ENCODE measurements at places on chromosomes 13 and 19. TPM values are rescaled to one million over a fixed set of nuclear protein-coding genes. Genes with fewer than 3 reads are reported as not detected.
A peak's percentile ranks its signal among the peaks of the same experiment; 100 is the strongest.

DNA sequence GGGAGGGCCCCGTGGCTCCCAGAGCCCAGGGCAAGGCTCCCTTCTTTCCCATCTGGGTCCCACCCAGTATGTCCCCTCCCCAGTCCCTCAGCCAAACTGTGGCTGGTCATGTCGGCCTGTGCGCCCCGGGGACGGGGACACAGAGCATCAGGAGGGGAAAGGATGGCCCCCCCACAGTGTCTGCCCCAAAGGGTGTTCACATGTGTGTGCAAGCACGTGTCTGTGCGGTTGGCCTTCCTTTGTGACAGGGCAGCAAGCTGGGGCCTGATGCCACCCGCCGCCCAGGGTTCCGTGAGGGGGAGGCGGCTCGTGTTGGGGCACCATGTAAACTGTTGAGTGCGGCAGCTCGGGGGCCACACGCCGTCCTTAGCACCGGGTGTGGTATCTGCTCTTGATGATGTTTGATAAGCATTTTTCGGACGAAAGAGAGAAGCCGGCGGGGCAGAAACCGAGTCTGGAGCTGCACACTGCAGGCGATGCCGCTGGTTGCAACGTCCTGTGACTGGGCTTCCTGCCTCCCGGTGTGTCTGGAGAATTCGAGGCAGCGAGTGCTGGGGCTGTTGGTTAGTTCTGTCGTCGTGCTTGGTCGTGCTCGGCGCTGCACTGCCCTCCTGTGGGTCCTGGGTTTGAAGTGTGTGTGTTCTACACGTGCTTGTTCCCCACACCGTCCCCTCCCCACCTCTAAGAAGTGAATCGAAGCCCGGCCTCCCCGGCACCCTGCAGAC is 18.4 kb downstream of the GNA11 start:
- no peak for DNase-seq

GRCh38 chr19:53396525-53396868 is 1.5 kb downstream of the ZNF765 start:
- no peak for DNase-seq

DNA sequence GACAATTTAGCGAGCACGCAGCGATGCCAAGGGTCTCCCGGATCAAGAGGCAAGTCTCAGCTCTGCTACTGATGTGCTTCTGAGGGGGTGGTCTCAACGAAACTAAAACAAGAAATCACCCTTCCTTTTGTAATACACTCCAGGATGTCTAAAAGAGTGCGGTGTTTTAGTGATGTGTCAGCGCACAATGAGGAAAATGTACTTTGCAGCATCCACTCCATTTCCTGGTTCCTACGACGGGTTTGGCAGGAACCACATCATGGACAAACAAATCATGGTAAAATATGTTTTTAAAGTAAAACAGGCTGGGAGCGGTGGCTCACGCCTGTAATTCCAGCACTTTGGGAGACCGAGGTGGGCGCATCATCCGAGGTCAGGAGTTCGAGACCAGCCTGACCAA is 154.0 kb upstream of the TSC22D1 start:
- no peak for DNase-seq

- no peak for DNase-seq
These were observed 41.9 kb upstream of the CYP2A7 start for GRCh38 chr19:40923934-40924391.

GRCh38 chr13:100095498-100095897 is 6.6 kb downstream of the PCCA start:
- DNase-seq = no peak

DNA sequence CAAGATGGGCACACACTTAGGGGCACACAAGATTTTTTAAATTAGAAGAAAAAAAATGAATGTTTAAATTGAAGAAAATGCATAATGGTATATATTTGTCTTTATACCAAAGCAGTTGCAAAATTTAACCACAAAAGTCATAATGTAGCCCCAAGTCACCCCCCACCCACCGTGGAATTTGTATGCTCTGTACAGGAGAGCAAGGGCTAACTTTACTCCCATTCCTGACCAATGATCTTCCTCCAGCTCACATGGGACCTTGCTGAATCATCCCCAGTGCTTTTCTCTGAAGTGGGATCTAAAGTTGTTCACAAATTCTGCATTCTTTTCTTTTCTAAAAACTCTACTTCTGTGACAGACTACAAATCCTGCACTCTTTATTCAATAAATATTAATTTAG is 597.0 kb downstream of the UQCRFS1 start:
- DNase-seq = no peak

- no peak for DNase-seq
These were observed 49.6 kb upstream of the RAP2A start for GRCh38 chr13:97384371-97384770.

GRCh38 chr19:17076543-17076991 is 990 bp downstream of the MYO9B start:
- DNase-seq = no peak

- no peak for DNase-seq
These were observed 180.9 kb upstream of the ZNF507 start for GRCh38 chr19:32164384-32164992.

DNA sequence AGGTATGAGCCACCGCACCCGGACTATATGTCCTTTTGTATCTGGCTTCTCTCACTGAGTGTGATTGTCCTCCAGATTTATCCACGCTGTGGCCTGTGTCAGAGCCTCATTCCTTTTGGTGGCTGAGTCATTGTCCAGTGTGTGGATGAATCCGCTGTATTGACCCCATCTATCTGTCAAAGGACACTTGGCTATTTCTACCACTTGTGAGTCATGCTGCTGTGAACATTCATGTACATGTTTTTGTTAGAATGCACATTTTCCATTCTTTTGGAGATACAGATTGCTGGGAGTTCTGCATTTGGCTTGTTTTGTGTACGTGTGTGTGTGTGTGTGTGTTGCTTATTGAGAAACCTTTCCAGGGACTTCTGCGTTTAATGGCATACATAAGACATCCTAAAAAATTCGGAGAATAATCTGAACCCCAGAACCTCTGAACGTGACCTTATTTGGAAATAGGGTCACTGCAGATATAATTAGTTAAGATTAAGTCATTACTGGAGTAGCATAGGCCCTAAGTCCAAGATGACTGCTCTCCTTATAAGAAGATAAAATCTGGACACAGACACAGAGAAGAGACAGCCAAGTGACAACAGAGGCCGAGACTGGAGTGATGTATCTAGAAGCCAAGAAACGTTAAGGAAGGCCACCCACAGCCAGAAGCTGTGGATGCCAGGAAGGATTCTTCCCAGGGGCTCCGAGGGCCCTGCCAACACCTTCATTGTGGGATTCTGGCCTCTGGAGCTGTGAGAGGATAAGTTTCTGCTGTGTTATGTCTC is 4.9 kb upstream of the GIPC3 start:
- DNase-seq = no peak

GRCh38 chr19:32566246-32566830 is 14.7 kb upstream of the PDCD5 start:
- DNase-seq = no peak

DNA sequence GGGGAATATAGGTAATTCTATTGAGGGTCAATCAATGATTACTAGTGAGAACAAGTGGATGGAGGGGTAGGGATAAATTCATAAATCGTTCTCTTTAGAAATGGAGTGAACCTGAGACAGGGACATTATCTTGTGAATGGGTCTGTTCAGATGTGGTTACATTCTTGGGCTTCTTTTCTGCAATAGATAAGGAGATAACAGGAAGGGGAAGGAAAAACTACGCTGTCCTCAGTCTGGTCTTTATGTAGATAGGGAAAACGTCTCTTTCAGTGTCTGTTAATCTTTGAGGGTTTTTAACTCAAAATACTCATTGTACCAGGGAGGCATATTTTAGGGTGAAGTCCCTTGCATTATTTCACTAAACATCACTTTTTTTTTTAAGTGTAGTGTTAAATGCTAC is 266.7 kb upstream of the MAB21L1 start:
- no peak for DNase-seq

DNA sequence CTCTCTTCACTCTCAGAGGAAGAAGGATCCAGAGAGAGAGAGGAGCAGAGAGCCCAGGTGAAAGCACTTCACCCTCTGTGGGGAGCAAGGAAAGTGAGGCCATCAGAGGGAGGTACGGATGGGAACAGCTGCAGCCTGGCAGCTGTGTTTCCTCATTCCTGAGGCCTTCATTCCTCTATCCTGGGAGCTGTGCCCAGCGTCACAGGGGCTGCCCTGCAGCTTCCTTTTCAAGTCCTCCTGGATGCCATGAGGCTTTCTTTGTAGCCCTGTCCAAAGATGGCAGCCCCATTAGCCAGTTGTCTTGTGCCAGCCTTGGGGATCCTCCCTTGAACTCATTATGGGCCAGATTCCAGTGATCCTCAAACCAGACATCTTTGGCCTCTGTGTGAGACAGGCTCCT is 76.8 kb upstream of the PCDH8 start:
- no peak for DNase-seq

GRCh38 chr13:43720780-43721397 is 65.9 kb downstream of the ENOX1 start:
- DNase-seq = no peak

DNA sequence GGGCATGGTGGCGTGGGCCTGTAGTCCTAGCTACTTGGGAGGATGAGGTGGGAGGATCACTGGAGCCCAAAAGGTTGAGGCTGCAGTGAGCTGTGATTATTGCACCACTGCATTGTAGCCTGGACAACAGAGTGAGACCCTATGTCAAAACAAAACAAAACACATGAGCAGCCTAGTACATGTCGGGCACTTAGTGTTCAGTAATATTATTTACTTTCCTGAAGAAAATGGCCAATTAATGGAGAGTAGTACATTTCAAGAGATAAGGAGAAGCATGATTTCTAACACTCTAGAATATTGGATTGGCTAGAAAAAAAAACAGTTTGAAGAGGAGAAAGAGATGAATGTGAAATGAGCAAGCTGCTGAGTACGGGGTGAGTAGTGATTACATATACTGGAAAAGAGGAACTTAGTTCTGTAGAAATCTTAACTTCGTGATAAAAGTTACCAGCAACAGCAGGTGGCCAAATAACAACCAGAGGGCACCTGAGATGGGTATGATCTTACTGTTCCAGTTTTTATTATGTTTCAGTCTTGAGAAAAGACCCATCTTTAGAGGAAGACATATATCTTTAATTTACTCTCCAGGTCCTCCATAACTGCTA is 36.2 kb downstream of the SPATA13 start:
- DNase-seq = no peak

DNA sequence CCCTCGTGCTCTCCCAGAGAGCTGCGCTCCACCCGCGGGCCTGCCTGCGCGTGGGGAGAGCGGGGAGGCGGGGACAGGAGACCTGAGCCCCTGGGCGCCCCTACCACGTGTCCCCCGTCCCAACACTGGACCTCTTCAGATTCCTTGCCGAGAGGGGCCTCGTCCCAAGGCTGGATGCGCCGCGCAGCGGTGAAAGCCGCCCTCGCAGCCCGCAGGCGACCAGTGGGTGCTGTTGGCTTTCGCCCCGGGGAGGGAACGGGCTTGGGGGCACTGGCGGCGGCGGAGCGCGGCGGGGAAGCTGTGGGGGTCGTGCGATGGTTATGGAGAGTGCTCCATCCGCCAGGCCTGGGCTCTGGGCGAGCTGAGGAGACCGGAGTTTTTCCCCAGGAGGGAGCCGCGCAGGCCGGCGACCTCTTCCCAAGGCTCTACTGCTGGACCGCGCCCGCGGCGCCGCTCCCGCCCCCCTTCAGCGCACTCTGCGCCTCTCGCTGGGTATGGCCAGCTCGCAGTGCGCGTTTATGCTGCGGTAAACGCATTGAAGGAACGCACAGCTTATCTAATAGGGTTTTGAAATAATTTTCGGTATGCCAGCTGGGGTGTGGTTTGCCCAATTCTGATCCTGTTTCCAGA is 17.2 kb upstream of the RNF17 start:
- DNase-seq = no peak

- DNase-seq = peak; percentile 88
These were observed at the start of gene AKT2 for GRCh38 chr19:40284501-40285352. AKT2 (minus strand) TSS chr19:40285345; CDS start chr19:40265267, 20,078 bp downstream.

- DNase-seq = no peak
These were observed 211.7 kb downstream of the NHLRC3 start for GRCh38 chr13:39249982-39250381.

GRCh38 chr19:18090545-18091216 is 3.9 kb upstream of the IL12RB1 start:
- DNase-seq = no peak

DNA sequence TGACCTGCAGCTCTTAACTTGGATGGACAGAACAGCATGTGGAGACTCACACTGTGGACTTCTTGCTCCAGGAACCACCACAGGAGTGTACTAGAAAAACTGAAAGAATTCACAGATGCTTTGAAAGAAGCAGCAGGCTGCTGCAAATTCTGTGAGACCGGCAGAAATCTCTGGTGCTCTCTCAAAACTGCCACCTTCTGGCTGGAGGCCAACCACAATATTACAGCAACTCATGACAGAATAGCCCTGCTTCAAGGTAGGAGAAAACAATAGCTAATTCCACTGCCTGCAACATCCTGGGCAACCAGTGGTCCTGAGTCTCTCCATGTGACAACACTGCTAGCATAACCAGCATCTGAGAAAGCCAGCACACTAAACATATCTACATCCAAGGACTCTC is 26.9 kb downstream of the CDK8 start:
- no peak for DNase-seq

DNA sequence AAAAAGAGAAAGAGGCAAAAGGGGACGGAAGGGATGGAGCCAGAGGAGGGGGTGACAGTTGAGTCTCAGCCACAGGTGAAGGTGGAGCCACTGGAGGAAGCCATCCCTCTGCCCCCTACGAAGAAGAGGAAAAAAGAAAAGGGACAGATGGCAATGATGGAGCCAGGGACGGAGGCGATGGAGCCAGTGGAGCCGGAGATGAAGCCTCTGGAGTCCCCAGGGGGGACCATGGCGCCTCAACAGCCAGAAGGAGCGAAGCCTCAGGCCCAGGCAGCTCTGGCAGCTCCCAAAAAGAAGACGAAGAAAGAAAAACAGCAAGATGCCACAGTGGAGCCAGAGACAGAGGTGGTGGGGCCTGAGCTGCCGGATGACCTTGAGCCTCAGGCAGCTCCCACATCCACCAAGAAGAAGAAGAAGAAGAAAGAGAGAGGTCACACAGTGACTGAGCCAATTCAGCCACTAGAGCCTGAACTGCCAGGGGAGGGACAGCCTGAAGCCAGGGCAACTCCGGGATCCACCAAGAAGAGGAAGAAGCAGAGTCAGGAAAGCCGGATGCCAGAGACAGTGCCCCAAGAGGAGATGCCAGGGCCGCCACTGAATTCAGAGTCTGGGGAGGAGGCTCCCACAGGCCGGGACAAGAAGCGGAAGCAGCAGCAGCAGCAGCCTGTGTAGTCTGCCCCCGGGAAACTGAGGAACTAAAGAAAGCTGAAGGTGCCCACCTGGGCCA is 2.5 kb downstream of the POLR1G start:
- DNase-seq = no peak

The PET100 gene
- total RNA-seq = 77.8 TPM

The LRRC8E gene
- 2.1 TPM for total RNA-seq

The TMEM59L gene
- 0.52 TPM for total RNA-seq

The ACTL9 gene
- total RNA-seq = not detected

The SLC7A1 gene
- 14.0 TPM for total RNA-seq

The PPP1R37 gene
- 26.7 TPM for total RNA-seq

The BRD4 gene
- total RNA-seq = 127 TPM

The EPN1 gene
- total RNA-seq = 187 TPM

The PCDH9 gene
- total RNA-seq = 6.5 TPM

The RFPL4A gene
- not detected for total RNA-seq

The SSC5D gene
- 12.4 TPM for total RNA-seq

The SIGLECL1 gene
- total RNA-seq = not detected

All from ovary (tissue), 10 donors.